ENCODE measurements at places on chromosomes 7 and 10.

GRCh38 chr7:131057015-131057793 is 270.5 kb upstream of the MKLN1 start:
- H3K27me3 ChIP-seq = no peaks in the 10 kb centered on the region
- H3K36me3 ChIP-seq = peaks cover 6% of the 10 kb centered on the region
- H3K4me1 ChIP-seq = 0 out of 2 replicates have a peak, but pooled peaks cover 6% of the 10 kb centered on the region

DNA sequence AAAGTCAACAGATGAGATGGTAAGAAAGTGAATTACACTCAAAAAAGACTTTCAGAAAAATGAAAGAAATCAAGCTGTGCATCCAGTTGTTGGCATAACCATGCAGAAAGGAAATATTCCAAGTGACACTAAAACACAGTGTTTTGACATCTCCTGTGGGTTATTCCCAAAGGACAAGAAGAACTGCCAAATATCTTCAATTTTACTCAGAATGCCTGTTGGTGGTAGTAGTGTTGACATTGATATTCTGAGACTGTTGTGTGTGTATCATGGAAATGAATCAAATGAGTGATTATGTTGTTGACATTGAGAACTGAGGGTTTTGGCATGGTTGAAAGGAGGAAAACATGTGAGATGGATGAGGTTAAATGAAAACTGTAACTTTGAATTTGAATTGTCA is 196.9 kb downstream of the SH2D4B start:
- H3K4me1 ChIP-seq = no peaks in the 10 kb centered on the region
- no peak for DNase-seq
- H3K27me3 ChIP-seq = no peaks in the 10 kb centered on the region
- no peaks in the 10 kb centered on the region for H3K36me3 ChIP-seq
- no peak overlapping the region for H3K27ac ChIP-seq

DNA sequence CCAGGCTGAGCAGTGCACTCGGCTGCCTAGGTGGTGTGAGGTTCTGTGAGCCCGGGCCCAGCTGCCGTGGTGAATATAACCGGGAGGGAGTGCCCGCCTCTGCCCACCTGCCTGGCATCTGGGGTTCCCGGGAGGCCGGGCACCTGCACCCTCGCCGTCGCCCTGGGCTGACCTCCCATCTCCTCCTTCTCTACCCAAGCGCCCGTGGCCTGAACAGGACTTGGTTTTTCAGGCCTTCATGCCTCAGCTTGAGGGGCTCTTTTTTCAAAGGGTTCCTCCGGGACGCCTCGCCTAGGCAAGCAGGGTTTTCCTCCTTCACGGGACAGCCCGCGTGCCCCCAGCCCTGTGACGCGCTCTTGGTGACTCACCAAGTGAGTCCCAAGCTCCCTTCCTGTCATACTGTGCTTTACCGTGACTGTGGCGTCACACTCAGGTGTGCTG is 9.9 kb downstream of the INPP5A start:
- DNase-seq = no peak
- H3K4me1 ChIP-seq = peaks cover 23% of the 10 kb centered on the region

GRCh38 chr7:98110249-98111022 is 3.8 kb downstream of the LMTK2 start:
- no peak overlapping the region for H3K27ac ChIP-seq
- no peak for DNase-seq
- H3K4me1 ChIP-seq = no peaks in the 10 kb centered on the region
- no peaks in the 10 kb centered on the region for H3K36me3 ChIP-seq
- no peaks in the 10 kb centered on the region for H3K27me3 ChIP-seq

GRCh38 chr10:36183056-36183455 is 541.0 kb upstream of the FZD8 start:
- no peak overlapping the region for H3K4me3 ChIP-seq
- H3K4me1 ChIP-seq = no peaks in the 10 kb centered on the region
- no peaks in the 10 kb centered on the region for H3K27me3 ChIP-seq
- no peaks in the 10 kb centered on the region for H3K36me3 ChIP-seq
- no peak overlapping the region for H3K27ac ChIP-seq

Data from GM12878 (cell line).